Vagina (tissue), 2 donors: ENCODE measurements at places on chromosomes 1 and 21. TPM values are rescaled to one million over a fixed set of nuclear protein-coding genes. Genes with fewer than 3 reads are reported as not detected.
A peak's percentile ranks its signal among the peaks of the same experiment; 100 is the strongest.

The FTCD gene
- not detected for total RNA-seq

The GNG4 gene
- 6.6 TPM for total RNA-seq

DNA sequence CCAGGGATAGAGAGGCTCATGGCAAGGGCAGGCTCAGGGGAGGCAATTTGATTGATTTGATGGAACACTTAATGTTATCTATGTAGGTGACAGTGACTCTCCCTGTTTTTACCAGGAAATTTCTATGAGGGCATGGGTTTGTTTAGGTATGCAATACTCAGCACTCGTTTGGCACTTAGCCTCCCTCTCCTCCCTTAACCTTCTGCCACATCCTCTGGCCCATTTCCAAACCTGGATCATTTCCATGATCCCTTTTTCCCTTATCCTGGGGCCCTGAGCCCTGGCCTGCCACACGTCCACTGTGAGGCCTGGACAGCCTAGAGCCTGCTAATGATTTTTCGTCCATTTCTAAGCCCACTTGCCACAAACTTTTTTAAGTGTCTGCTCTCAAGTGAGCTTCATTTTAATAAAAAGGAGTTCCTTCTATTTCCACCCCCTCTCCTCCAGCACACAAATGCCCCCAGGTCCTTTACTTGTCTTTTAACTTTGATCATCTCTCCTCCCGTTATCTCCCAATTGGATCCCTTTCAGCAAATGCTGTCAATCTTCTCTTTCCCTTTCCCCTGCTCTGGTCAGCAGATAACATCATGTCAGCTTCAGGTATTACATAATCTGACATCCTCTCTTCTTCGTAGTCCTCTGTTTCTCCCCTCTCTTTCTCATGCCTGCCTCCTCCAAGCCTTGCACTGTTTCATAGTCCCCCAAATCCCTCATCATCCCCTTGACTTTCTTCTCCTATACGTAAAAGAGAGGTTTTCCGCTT lies 37.8 kb upstream of the GADD45A start:
- H3K27ac ChIP-seq, result peak overlapping the region; percentile 63
- DNase-seq, result no peak
- no peaks in the 10 kb centered on the region for H3K27me3 ChIP-seq
- H3K36me3 ChIP-seq, result no peaks in the 10 kb centered on the region
- H3K4me3 ChIP-seq, result no peak overlapping the region
- peaks cover 26% of the 10 kb centered on the region for H3K4me1 ChIP-seq

GRCh38 chr1:231808990-231809389 lies 182.4 kb downstream of the DISC1 start:
- DNase-seq, result no peak
- no peaks in the 10 kb centered on the region for H3K36me3 ChIP-seq
- H3K27me3 ChIP-seq, result no peaks in the 10 kb centered on the region

The HIVEP3 gene
- 2.9 TPM for total RNA-seq

GRCh38 chr1:173093691-173094445 lies 43.1 kb upstream of the TNFSF18 start:
- no peaks in the 10 kb centered on the region for H3K36me3 ChIP-seq
- H3K4me1 ChIP-seq, result no peaks in the 10 kb centered on the region
- H3K27ac ChIP-seq, result no peak overlapping the region

The METTL25B gene
- 17.7 TPM for total RNA-seq

- no peaks in the 10 kb centered on the region for H3K36me3 ChIP-seq
- no peak overlapping the region for H3K4me3 ChIP-seq
- no peaks in the 10 kb centered on the region for H3K27me3 ChIP-seq
- H3K27ac ChIP-seq, result no peak overlapping the region
Measured at GRCh38 chr1:4268262-4268888, 368.3 kb upstream of the C1orf174 start.

DNA sequence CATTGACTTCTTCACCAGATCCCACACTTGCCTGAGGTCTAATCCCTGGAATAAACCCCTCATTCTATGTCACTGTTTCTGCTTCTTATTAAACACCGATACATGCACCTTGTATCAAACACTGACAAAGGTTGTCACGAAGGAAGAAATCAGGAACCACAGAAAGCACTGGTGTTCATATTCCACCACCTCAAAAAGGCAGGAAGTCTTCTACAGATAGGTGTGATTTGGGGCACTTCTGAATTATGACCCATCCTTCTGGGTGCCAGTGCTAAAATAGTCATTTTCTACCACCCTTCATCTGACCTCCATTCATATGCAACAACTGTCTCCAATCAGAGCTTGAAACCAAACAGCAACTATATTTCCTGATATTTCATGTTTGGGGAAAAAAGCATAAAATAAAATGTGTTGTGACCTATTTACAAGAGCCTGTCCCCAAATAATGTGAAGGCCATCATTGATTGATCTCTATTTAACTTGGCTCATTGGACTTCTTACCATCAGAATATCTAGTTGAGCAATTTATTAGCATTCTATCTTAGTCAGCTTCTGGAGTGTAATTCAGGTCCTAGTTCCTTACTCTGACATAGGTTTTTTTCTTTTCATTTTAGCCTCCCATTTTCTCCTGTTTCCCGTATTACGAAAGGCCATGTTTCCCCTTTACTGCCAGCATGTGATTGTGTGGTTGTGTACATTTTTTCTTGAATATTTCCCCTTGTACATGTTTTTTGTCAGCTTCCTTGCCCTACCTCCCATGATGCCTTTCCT lies 43.1 kb downstream of the DUSP10 start:
- no peaks in the 10 kb centered on the region for H3K36me3 ChIP-seq
- H3K4me1 ChIP-seq, result peaks cover 4% of the 10 kb centered on the region
- H3K27me3 ChIP-seq, result no peaks in the 10 kb centered on the region
- no peak overlapping the region for H3K27ac ChIP-seq
- no peak for DNase-seq
- H3K4me3 ChIP-seq, result no peak overlapping the region

DNA sequence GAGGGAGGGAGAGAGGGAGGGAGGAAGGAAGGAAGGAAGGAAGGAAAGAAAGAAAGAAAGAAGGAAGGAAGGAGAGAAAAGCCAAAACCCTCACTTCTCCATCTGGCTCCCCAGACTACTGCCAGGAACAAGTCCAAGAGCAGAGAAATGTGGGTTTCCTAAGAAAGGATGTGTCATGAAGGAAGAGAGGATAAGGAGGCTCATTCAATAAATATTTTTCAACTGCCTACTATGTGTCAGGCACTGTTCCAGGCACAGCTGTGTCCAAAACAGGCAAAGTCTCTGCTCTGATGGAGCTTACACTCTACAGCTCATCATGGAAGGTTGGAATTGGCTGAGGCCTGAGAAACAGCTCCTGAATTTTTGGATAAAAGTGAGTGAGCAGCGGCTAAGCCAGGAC lies 42.6 kb upstream of the ATP2B4 start:
- H3K36me3 ChIP-seq, result no peaks in the 10 kb centered on the region
- no peaks in the 10 kb centered on the region for H3K27me3 ChIP-seq
- H3K4me1 ChIP-seq, result no peaks in the 10 kb centered on the region
- H3K27ac ChIP-seq, result no peak overlapping the region
- no peak overlapping the region for H3K4me3 ChIP-seq

- H3K27me3 ChIP-seq, result no peaks in the 10 kb centered on the region
- no peak for DNase-seq
- no peaks in the 10 kb centered on the region for H3K36me3 ChIP-seq
- no peak overlapping the region for H3K4me3 ChIP-seq
- H3K4me1 ChIP-seq, result peaks cover 18% of the 10 kb centered on the region
Measured at GRCh38 chr1:160066829-160067745, 2.9 kb downstream of the KCNJ10 start.

DNA sequence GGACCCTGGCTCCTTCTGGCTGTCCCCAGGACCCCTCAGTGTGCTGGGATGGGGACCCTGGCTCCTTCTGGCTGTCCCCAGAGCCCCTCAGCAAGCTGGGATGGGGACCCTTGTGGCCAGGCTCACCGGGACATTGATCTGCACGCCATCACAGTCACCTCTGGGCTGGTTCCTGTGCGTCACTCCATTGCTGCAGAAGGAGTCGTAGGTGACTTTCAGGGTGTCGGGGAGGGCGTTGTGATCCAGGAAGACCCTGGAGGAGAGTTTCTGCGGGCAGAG lies 19.7 kb upstream of the PTTG1IP start:
- no peaks in the 10 kb centered on the region for H3K27me3 ChIP-seq
- no peak overlapping the region for H3K27ac ChIP-seq
- H3K4me3 ChIP-seq, result no peak overlapping the region
- H3K4me1 ChIP-seq, result no peaks in the 10 kb centered on the region

- no peaks in the 10 kb centered on the region for H3K4me1 ChIP-seq
- H3K27me3 ChIP-seq, result no peaks in the 10 kb centered on the region
- no peak for DNase-seq
- H3K27ac ChIP-seq, result no peak overlapping the region
- no peaks in the 10 kb centered on the region for H3K36me3 ChIP-seq
- H3K4me3 ChIP-seq, result no peak overlapping the region
Measured at GRCh38 chr1:221093903-221094791, 214.9 kb downstream of the HLX start.

DNA sequence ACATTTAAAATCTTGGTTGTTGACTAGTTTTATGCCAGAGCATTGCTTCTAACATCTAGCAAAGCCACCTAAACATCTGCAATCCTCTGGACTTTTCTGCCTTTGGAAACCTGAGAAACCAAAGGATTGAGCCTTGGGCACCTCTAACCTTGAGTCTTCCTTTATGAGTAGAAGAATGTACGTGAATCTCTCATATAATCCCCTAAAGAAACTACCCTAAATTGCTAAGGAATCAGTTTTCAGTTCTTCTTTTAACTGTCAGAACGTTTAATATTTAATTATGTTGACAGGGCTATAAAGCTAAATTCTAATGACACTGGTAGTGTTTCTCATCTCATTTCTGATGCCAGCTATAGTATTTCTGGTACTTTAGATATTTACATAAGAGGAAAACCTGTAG lies 997.3 kb downstream of the AMY1C start:
- no peaks in the 10 kb centered on the region for H3K36me3 ChIP-seq

- no peak overlapping the region for H3K4me3 ChIP-seq
- no peaks in the 10 kb centered on the region for H3K36me3 ChIP-seq
- H3K4me1 ChIP-seq, result no peaks in the 10 kb centered on the region
Measured at GRCh38 chr1:53391296-53391695, 63.4 kb upstream of the LRP8 start.

The CFHR1 gene
- not detected for total RNA-seq

The IL10 gene
- total RNA-seq, result 2.7 TPM

GRCh38 chr1:53066891-53067738 lies 5.1 kb downstream of the PODN start:
- no peaks in the 10 kb centered on the region for H3K27me3 ChIP-seq
- peaks cover 10% of the 10 kb centered on the region for H3K4me1 ChIP-seq
- H3K36me3 ChIP-seq, result no peaks in the 10 kb centered on the region
- no peak for DNase-seq
- no peak overlapping the region for H3K4me3 ChIP-seq
- peak overlapping the region; percentile 18 for H3K27ac ChIP-seq

GRCh38 chr1:204977318-204977717 lies 65.7 kb upstream of the CNTN2 start:
- no peak overlapping the region for H3K4me3 ChIP-seq
- no peak for DNase-seq
- no peaks in the 10 kb centered on the region for H3K27me3 ChIP-seq
- peaks cover 11% of the 10 kb centered on the region for H3K36me3 ChIP-seq

GRCh38 chr1:247299723-247300381 lies 31.8 kb downstream of the ZNF496 start:
- H3K36me3 ChIP-seq, result peaks cover 33% of the 10 kb centered on the region
- no peak overlapping the region for H3K4me3 ChIP-seq
- H3K27ac ChIP-seq, result no peak overlapping the region
- H3K4me1 ChIP-seq, result no peaks in the 10 kb centered on the region
- H3K27me3 ChIP-seq, result no peaks in the 10 kb centered on the region

DNA sequence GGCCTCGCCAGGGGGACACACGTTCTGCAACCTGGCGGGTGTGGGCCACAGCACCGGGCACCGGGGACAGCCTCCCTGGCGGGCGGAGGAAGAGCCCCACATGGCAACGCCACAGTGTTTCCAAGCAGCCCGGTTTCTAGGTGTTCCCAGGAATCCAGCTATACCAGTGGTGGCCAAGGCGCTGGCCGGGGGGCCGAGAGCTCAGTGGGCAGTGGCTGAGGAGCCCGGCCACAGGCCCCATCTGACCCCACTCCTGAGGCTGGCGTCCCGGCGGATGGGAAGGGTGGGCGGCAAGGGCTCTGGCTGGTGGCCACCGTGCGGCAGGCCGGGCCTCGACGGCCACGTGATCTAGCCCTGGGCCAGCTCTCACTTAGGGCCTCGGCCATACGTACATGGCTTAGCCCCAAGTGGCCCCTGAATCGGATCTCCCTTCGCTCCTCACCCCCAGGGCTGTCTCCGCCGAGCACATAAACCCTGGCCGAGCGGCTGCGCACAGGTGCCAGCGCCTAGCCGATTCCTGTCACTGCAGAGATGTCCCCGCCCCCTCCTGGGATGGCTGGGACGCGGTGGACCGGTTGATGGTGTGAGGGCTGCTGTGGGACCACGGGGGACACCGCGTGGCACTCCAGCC lies 68.7 kb downstream of the MORN1 start:
- no peak for DNase-seq
- peaks cover 38% of the 10 kb centered on the region for H3K4me1 ChIP-seq
- no peaks in the 10 kb centered on the region for H3K36me3 ChIP-seq
- peak overlapping the region; percentile 17 for H3K4me3 ChIP-seq
- H3K27me3 ChIP-seq, result no peaks in the 10 kb centered on the region

DNA sequence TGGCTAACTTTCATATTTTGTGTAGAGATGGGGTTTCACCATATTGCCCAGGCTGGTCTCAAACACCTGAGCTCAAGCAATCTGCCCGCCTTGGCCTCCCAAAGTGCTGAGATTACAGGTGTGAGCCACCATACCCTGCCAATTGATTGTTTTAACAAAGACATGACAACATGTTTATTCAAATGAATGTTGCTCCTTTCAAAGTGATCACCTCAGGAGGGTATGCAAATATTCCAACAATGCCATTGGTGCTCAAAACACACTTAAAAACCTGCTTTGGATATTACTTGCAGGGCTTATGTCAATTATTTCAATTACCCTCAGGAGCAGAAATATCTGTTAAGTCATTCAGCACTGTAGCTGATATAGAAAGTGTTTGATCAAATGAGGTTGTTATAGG lies 7.9 kb downstream of the LAX1 start:
- no peak overlapping the region for H3K4me3 ChIP-seq
- peaks cover 43% of the 10 kb centered on the region for H3K4me1 ChIP-seq
- no peaks in the 10 kb centered on the region for H3K36me3 ChIP-seq
- H3K27me3 ChIP-seq, result peaks cover 3% of the 10 kb centered on the region

DNA sequence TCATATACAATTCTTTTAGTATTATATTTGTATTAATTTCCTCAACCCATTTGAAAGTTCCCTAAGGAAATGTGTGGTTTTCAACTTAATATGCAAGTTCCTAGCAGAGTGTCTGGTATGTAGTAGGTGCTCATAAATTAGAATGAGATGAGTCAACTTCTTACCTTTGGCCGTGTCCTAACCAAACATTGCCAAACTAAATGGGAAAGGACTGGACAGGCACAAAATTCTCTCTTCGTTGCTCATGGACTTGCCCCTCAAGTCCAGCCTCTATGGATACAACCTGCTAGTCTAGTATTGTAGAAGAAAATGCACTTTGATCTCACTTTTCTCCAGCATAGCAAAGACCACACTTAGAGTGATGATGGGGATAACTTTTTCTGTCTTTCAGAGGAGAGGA lies 11.6 kb upstream of the MRPS14 start:
- no peak for DNase-seq
- H3K4me3 ChIP-seq, result no peak overlapping the region
- no peaks in the 10 kb centered on the region for H3K27me3 ChIP-seq
- no peaks in the 10 kb centered on the region for H3K4me1 ChIP-seq
- no peaks in the 10 kb centered on the region for H3K36me3 ChIP-seq

The PDC gene
- not detected for total RNA-seq

- no peak for DNase-seq
- H3K27ac ChIP-seq, result peak overlapping the region; percentile 82
- peaks cover 21% of the 10 kb centered on the region for H3K4me1 ChIP-seq
- peaks cover 21% of the 10 kb centered on the region for H3K36me3 ChIP-seq
- peak overlapping the region; percentile 57 for H3K4me3 ChIP-seq
Measured at GRCh38 chr1:28329395-28330153, 734 bp downstream of the MED18 start.

GRCh38 chr21:44394733-44395132 lies 41.3 kb downstream of the TRPM2 start:
- H3K36me3 ChIP-seq, result no peaks in the 10 kb centered on the region
- no peaks in the 10 kb centered on the region for H3K27me3 ChIP-seq
- no peak overlapping the region for H3K4me3 ChIP-seq
- H3K4me1 ChIP-seq, result no peaks in the 10 kb centered on the region
